ENCODE measurements at places on chromosomes 1 and 21.

GRCh38 chr1:204894031-204894430 lies 23.4 kb downstream of the NFASC start:
- no peak for DNase-seq

DNA sequence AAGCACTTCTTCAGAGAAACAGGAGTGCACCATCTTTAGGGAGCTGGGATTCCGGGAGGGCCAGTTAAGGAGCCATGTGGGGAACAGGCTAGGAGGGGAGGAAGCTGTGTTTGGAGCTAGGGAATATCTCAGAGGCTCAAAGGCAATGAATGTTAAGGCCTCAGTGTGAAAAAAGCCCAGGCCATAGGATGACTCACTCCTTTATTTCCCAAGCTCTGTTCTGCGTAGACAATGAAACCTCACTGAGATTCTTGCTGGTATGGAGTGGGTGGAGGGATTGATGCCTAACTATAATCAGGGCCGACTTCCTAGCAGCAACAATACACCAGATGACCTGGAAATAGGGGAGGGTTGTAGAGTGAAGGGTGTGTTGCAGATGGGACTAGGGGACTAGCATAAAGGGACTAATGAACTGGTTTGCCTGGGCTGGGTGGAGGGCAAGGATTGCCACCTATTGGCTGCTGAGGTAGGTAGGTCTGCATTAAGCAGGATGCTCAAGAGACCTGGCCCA lies 2.1 kb downstream of the GNAT2 start:
- no peak for DNase-seq

DNA sequence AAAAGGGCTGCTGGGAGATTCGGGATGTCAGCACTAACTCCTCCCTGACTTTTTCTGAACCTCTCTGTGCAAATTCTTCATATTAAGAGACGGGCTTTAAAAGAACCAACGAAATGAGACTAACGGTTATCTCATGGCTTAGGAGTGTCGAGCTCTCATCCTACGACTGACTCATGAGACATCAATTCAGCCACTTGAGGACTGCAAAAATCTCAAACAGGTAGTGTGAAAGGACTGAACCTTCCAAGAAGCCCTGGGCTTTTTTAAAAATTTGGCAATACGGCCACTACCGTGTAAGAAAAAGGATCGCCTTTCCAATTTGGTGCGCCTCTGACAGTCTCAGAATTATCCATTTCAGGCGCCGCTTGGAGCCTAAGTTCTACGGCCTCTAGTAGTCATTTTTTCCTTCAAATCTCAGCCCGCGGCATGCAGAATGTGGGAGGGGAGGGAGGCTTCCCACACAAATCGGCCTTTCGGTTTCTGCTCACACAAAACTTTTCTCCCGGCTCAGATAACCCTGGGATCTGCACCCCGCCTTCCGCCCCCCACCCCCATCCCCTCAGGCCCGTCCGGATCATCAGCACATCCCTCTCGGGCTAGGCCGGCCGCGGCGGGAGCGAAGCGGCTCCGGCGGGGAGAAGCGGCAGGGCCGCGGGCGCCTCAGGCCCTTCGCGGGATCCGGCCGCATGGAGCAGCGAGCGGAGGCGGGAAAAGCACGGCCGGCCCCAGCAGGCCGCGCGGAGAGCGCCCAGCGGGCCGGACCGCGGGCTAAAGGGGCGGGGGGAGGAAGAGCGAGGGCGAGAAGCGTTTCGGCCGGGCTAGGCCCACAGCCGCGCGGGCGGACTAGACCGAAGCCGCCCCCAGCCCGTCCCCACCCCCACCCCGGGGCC lies 618 bp downstream of the HNRNPR start:
- DNase-seq, result peak; percentile 9

DNA sequence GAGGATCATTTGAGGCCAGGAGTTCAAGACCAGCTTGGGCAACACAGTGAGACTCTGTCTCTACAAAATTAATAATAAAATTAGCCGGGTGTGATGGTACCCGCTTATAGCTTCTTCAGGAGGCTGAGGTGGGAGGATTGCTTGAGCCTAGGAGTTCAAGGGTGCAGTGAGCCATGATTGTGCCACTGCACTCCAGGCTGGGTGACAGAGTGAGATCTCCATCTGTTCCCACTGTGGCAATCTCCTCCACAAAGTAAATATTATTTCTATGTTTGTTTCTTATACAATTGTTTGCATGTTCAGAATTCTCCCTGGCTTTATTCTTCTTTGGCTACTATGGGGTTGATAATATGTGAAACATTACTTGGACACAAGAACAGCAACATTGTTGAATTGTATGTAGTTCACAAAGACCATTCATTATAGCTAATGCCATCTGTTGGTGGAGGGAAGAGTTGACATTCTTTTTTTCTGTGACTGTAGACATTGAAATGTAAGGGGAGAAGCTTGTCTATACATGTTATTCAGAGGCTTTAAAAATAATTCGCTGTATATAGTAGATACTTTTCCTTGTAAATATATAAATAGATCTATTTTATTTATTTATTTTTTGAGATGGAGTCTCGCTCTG lies 47.8 kb upstream of the SRSF10 start:
- no peak for DNase-seq

- peak; percentile 28 for DNase-seq
Observed at GRCh38 chr1:226682871-226683814, 55.9 kb downstream of the ITPKB start.

- no peak for DNase-seq
Observed at GRCh38 chr1:56416495-56416894, 162.9 kb downstream of the PLPP3 start.

- no peak for DNase-seq
Observed at GRCh38 chr1:161907265-161907664, 116.4 kb downstream of the OLFML2B start.

- no peak for DNase-seq
Observed at GRCh38 chr1:18564676-18565075, 66.0 kb upstream of the PAX7 start.

GRCh38 chr21:18954441-18954844 lies 550.9 kb upstream of the TMPRSS15 start:
- no peak for DNase-seq

- no peak for DNase-seq
Observed at GRCh38 chr1:154478013-154478412, 24.0 kb upstream of the TDRD10 start.

DNA sequence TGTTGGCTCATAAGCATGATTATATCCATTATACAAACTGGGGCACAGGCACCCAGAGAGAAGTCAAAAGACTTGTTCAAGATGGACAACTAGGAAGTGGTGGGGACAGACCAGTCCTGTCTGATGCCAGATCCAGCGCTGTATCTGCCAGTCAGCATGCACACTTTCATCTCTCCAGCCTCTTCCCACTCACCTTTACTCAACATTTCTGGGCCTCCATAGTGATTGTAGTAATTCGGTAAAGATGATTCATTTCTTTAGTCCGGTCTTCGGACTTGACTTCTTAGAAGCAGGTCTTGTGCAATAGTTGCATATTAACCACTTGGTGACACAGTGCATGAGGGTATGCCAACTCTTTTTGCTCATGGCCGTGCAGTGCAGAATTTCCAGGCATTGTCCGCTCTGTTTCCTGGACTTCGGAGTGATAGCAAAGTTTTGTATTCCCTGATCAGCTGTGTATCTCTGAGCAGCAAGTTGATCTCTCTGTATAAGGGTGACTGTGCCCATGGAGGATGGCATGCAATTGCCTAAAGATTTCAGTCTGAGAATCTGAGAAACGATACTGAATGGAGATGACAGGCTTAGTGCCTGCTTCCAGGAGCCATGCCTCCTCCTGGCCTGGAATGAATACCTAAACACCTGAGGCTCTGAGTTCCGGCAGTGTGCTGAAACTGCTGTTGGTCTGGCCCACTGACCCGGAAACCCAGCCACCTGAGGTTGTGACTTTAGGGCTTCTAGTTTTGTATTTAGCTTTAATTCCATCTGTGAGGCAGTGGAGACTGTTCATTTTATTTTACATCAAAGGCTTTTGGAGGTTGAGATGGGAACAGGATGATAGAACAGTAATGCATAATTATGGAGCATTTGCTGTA lies 39.0 kb downstream of the GALNT2 start:
- no peak for DNase-seq

DNA sequence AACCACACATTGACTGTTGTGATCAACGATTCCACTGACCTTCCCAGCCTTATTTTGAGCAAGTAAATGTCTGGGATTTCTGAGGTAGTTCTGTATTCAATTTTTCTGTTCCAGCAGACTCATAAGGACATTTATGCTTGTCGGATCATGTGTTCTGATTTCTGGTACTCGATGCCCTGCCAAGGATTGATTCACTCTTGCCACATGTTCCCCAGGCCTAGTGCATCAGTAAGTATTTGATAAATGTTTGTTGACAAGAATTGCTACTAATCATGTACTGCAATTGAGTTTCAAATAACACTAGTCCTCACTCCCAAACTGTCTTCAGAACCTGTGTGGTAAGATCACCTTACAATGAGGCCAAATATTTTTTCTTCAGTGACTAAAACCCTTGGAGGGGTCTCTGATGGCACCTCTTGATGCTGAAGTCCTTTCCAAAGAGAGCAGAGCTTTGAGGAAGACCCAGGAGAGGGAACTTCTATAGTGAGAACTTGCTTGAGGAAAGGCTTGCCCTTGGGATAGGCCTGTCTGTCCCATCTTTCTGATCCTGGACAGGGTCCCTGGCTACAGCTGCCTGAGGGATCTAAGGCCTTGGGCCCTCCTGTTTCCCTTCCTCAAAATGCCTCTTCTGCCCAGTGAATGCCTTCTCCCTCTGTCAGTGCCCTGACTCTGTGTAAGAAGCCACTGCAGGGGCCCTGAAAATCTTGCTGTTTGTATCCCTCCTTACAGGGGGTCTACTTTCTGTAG lies 115.8 kb upstream of the FAM78B start:
- DNase-seq, result no peak

DNA sequence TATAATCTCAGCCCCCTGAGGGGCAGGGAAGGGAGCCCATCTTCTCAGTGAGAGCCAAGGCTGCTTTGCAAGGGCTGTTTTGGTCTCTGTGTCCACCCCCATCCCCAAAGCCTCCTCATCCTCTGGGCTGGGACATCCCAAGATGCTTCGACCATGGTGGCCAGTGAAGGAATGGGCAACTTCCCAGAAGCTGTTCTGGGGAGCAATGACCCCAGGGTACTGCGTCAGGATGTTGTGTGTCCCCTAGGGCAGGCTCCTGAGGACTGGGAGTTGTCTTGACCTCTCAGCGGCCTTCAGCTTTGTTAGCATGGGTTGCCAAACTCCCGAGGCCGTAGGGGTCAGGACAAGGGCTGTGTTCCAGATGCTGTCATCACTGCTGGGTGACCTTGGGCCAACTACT lies 238.4 kb upstream of the POU3F1 start:
- DNase-seq, result no peak

DNA sequence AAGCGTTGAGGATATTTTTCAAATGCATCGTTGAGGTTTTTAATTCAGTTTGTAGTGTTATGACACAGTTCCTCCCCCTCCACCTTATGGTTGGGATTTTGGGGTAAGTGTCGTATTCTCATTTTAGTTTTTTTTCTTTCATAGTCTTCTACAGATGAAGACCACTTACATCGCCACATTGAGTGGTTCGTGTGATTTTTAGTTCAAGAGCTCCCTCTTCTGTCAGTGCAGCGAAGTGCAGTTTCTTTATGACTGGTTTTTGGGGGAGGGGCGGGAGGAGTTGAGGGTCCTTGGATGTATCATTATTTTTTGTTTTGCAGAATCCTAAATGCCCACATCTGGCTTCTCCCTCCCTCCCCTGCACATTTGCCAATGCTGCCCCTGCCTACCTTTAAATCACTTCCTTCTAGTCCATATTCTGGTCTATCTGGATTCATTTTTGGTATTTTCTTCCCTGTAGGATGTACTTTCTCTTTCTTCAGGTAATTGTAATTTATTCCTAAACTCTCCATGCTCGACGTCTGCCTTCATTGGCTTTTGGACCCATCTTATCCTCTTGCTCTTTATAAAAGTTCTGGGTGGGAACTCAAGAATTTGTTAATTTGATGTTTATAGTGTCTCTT lies 433.1 kb downstream of the CAMTA1 start:
- DNase-seq, result no peak

GRCh38 chr21:16307256-16307655 lies 577.5 kb downstream of the USP25 start:
- no peak for DNase-seq

- DNase-seq, result no peak
Observed at GRCh38 chr1:34199927-34200326, 23.2 kb downstream of the C1orf94 start.

DNA sequence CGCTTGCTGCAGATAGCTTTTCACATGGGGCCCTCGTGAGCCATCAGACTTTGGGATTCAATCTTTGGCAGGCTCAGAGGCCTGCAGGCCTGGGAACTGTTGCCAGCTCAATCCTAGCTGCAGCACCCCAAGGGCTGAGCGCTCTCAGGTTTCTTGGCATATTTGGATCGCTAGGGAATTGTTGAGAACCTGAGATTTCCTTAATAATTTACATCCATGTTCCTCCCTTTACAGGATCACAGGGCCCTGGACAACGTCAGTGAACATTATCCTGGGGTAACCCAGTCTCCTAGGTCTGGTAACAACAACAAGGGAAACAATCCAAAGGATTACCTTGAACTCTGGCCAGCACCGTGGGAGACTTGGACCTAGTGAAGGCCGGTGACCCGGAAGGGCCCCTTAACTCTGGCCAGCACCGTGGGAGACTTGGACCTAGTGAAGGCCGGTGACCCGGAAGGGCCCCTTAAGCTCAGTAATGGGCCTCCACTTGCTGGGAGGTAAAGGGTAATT lies 49.3 kb upstream of the NEK2 start:
- DNase-seq, result no peak

GRCh38 chr21:17467829-17468228 lies 45.0 kb upstream of the CXADR start:
- DNase-seq, result no peak

GRCh38 chr1:48937732-48938131 lies 161.0 kb upstream of the BEND5 start:
- no peak for DNase-seq

- DNase-seq, result no peak
Observed at GRCh38 chr1:17943506-17943905, 164.1 kb upstream of the IGSF21 start.

DNA sequence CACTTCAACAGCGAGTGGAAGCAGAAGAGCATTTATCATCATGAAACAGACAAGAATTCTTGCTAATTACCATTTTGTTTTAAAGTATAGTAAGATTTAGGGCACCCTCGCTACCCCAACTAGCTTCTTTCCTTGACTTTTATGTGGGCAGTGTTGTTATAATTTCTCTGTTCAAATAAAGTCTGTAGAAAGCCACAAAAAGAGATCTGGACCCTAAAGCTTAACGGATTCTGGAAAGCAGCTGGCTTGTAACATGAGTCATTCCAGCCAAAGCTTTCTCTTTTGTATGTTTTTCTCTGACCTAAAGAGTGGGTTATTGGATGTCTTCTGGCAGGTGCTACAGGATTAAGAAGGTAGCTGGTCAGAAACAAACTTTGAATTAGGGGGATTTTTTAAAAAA lies 37.4 kb downstream of the RUNX1 start:
- no peak for DNase-seq
